ENCODE measurements at places on chromosomes 16 and 17.

- no peak for DNase-seq
Measured at GRCh38 chr16:66693149-66693548, 3.4 kb downstream of the CMTM4 start.

- no peak for DNase-seq
Measured at GRCh38 chr17:57943645-57944044, 11.6 kb downstream of the CUEDC1 start.

DNA sequence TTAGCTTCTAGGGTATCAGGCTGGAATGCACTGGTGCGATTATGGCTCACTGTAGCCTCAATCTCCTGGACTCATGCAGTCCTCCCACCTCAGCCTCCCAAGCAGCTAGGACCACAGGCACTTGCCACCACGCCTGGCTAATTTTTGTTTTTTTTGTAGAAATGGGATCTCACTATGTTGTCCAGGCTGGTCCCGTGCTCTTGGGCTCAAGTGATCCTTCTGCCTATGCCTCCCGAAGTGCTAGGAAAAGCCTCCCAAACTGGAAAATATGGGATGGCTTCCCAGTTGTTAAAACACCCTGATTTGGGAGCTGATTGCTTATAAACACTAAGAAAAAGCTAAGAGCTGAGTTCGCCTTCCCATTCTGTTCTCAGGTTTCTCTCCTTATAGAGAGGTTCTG lies 6.6 kb upstream of the ZNF263 start:
- DNase-seq = no peak

- DNase-seq = no peak
Measured at GRCh38 chr16:59470556-59470955, 736.4 kb upstream of the GOT2 start.

DNA sequence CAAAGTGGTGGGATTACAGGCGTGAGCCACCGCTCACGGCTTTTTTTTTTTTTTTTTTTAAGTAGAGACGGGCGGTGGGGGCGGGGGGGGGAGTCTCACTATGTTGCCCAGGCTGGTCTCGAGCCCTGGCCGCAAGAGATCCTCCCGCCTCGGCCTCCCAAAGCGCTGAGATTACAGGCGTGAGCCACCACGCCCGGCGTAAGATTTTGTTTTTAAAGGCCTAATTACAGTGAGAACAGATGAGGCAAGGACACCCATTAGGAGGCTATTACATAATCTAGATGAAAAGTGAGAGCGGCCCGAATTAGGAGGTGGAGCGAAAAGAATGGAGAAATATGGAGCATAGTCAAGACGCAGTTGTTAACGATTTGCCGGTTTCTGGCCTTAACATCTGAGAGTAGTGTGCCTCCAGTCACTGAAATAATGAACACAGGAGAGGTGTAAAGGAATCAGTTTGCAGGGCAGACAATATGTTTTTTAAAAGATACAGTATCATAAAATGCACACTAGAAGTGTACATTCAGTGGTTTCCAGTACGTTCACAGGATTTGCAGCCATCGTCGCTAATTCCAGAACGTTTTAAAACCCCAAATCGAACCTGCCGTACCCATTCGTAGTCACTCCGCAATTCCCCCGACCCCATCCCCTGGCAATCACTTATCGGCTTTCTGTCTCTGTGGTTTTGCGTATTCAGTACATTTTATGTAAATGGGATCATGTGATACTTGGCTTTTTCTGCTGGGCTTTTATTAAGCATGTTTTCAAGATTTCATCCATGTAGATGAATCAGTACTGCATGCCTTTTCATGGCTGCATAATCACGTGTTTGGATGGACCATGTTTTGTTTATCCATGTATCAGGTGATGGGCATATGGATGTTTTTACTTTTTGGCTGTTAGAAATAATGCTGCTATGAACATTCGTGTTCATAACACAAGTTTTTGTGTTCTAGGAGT lies 1.4 kb upstream of the SLX4 start:
- DNase-seq = no peak

- no peak for DNase-seq
Measured at GRCh38 chr17:58302171-58302918, 21.6 kb upstream of the MPO start.

- DNase-seq = no peak
Measured at GRCh38 chr17:7713782-7714181, 3.8 kb upstream of the DNAH2 start.

- no peak for DNase-seq
Measured at GRCh38 chr16:4373909-4374742, 2.5 kb downstream of the VASN start.

- DNase-seq = no peak
Measured at GRCh38 chr16:9415545-9415944, 324.1 kb downstream of the HAPSTR1 start.

DNA sequence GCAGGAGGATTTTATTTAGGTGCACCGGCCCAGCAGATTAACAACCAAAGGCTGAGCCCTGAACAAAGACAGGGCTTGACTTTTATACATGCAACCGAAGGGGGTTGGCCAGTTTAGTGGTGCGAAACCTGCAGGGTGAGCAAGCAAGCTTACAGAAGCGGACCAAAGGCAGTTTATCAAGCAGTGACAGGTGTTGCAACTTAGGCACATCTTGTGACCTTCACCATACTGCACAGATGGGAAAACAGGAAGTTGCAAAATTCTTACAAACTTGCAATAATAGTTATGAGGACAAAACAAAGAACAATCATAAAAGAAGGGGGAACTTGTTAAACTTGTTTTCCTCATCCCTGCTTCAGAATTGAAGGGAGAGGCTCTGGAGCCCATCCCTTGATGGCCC lies 1265.1 kb downstream of the CDH8 start:
- DNase-seq = no peak

DNA sequence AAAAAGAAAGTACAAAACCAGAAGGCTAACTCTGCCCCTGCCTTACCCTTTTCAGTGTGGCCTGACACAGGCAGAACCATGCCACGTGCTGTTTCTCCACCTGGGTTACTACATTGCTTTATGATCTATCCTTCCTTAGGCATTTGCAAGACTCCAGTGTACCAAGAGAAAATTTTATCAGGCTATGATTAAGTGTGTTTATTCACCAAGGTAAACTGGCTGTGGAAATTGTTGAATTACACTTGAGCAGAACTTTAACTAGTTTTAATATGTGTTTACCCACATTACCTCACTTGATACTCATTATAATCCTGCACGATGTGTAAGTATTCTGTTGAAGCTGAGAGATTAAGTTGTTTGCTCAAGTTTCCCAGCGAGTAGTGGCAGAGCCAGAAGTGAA lies 129.7 kb upstream of the MYOCD start:
- no peak for DNase-seq

- DNase-seq = peak; percentile 55
Measured at GRCh38 chr17:60142872-60143499, 6.8 kb upstream of the CA4 start.

DNA sequence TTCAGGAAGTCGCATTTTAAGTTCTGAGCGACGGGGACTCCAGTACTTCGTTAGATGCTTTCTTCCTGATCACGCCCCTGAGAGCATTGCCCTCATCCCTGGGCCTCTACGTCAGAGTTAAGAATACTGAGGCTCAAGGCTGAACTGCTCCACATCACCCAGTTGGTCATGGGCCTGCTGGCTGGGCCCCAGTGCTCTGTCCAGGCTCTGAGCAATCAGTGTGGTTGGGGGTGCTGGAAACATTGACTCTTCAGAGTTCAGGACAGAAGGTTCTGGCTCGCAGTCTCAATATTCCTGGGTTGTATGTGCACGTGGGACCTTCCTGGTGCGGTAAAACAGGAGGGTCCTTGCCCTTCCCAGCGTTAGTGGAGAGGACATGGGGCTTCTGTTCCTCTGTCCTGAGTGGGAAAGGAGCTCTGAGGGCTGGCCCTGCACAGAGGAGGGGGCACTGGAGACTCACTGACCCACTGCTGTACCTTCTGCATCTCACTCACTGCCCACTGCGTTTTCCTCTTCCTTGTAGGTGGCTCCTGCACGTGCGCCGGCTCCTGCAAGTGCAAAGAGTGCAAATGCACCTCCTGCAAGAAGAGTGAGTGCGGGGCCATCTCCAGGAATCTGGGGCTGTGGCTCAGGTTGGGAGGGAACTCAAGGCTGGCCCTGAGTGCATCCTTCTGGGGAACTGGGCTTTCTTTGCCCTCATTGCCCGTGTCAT lies 518 bp downstream of the MT1E start:
- no peak for DNase-seq

- DNase-seq = peak; percentile 26
Measured at GRCh38 chr17:19724501-19725420, 8.4 kb upstream of the SLC47A2 start.

GRCh38 chr17:18324140-18325050 lies 9.3 kb downstream of the SMCR8 start:
- DNase-seq = no peak

DNA sequence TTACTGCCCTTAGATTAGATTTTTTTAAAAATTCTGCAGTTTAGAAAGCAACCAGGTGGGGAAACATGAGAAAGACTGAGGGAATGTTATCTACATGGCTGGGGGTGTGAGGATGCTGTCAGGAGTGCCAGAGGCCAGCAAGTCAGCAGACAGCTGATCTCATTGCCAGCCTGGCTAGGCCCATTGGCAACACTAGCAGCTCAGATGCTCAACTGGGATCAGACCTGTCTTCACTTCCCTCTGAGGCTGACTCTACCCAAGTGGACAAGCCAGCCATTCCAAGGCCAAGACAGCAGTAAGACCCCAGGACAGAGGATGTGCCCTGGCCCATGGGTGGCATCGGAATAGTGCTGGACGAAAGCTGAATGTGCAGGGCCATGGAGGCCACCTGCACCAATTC lies 96.2 kb downstream of the TMEM132E start:
- DNase-seq = no peak

- DNase-seq = no peak
Measured at GRCh38 chr17:66190738-66191592, 968 bp downstream of the CEP112 start.

DNA sequence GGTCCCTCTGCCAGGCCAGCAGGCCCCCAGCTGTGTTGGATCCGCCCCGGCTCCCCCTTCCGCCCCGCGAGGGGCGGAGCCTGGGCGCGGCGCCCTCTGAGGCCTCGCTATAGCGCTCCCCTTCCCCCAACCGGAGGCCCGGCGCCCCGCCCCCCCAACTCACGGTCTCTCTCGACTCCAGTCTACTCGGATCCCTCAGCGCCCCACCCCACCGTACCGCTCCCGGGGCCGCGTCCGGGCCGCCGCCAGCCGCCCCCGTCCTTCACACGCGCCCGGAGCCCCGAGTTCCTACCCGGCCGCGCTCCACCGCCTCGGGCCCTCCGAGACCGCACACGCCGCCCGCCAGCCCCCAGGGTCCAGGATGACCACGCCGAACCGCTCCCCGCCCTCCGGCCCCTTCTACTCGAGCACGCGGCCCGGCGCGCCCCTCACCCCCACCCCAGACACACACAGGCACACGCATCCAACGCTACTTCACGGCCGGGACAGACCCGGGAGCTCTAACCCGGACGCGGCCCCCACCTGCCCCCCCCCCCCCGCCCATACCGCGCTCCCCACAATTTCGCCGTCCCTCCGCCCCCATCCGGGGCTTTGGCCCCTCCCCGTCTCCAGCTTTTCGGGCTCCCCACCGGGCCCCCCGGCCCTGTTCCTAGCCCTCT lies 1.4 kb downstream of the PHF23 start:
- peak; percentile 79 for DNase-seq

GRCh38 chr16:21694609-21695008 lies 30.8 kb downstream of the OTOA start:
- DNase-seq = no peak

DNA sequence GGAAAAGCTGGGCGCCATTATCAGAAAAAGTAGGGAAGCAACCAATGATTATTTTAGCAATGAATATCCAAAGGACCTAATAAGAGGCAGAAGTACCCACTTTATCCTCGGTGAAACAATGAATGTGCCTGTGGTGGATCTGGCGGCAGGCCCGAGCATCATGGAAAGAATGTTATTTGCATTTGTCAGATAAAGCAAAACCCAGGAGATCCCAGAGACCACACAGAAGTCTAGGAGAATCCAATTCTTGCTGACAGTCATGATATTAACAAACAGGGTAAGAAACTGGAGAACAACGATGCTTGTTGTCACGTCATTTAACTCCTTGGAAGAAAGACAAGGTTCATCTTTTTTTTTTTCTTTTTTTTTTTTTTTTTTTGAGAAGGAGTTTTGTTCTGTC lies 12.0 kb upstream of the TNRC6A start:
- no peak for DNase-seq

DNA sequence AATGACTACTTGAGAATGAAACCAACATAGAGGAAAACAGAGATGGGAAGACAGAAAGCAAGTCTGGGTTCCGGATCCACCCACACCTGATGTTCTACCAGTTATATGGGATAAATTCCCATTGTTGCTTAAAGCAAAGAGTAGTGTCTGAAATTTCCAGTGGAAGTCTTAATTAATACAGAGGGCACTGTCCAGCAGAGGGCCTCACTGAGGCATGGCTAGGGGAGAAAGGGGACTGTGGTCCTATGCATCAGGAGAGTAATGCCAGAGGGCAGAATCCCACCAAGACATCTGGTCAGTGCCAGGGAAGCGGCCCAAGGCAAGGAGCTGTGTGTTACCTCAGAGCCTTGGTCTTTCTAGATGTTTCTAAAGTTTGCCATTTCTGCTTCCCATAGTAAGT lies 7.5 kb upstream of the UMOD start:
- no peak for DNase-seq

- no peak for DNase-seq
Measured at GRCh38 chr16:57148481-57148880, 37.4 kb downstream of the PSME3IP1 start.

DNA sequence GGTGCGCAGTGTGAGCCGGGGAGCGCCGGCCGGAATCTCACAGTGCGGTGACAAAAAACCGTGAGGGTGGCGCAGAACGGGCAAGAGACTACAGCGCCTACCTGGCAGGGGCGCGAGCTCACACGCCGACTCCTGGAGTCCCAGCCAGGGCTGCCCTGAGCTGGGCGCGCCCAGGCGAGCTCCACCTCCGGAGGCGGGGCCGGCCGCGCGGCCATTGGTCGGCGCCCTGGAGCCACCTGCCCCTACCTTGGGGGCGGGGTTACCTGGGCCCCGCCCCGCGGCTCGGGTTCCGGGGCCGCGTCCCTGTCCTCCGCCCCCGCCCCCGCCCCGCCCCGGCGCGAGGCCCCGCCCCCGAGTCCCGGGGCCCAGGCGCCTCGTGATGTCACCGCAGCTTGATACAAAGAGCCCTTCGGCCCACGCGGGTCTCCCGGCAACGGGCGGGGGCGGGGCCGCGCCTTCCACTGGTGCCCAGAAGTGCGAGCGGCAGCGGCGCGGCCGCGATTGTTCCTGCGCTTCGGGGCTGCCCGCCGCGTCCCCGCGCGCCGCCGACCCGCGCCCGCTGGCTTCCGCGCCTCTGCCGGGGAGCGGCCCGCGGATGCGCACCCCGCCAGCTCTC lies 96.3 kb downstream of the RAB11FIP4 start:
- DNase-seq = peak; percentile 97
